Thoracic aorta (tissue), 2 donors: ENCODE measurements at places on chromosomes 2 and 18. TPM values are rescaled to one million over a fixed set of nuclear protein-coding genes. Genes with fewer than 3 reads are reported as not detected.

GRCh38 chr18:959854-960253, 55.2 kb downstream of the ADCYAP1 start:
- H3K27ac ChIP-seq: no peak overlapping the region
- no peaks in the 10 kb centered on the region for H3K4me1 ChIP-seq
- H3K36me3 ChIP-seq: no peaks in the 10 kb centered on the region
- H3K27me3 ChIP-seq: no peaks in the 10 kb centered on the region
- H3K4me3 ChIP-seq: no peak overlapping the region

The VWA3B gene
- total RNA-seq: not detected

- H3K4me1 ChIP-seq: peaks cover 7% of the 10 kb centered on the region
- H3K4me3 ChIP-seq: no peak overlapping the region
- no peaks in the 10 kb centered on the region for H3K27me3 ChIP-seq
Measured at GRCh38 chr18:13178976-13179375, 39.6 kb upstream of the LDLRAD4 start.

GRCh38 chr2:197835293-197835692, 30.9 kb downstream of the PLCL1 start:
- no peak for DNase-seq
- no peaks in the 10 kb centered on the region for H3K36me3 ChIP-seq
- H3K27ac ChIP-seq: no peak overlapping the region
- H3K4me3 ChIP-seq: no peak overlapping the region
- peaks cover 16% of the 10 kb centered on the region for H3K4me1 ChIP-seq
- H3K27me3 ChIP-seq: no peaks in the 10 kb centered on the region

DNA sequence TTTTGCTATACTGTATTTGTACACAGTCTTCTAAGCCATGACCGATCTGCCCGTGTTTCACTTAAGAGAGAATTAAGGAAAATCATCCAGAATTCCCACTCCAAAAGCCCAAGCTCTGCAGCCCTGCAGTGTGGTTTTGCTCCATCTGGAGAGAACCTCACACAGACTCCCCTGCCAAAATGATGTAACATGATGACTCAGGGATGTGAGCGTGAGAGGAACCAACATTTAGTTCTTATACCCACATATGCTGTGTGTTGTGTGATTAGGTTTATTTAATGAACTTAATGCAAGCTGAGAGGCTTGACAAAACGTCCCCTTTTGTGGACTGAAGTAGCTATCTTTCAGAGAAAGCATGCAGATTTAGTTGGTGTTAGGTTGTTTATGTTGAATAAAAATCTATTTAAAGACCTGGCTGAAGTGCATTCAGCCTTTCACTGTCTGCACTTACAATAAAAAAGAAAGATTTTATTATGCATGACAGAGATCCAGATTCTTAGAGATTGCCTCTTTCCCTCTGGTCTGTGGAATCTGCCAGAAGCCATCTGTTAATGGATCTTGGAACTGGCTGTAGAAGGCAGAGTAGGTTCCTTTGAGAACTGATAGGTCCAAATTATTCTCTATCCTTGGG, 6.3 kb downstream of the RAB12 start:
- H3K27ac ChIP-seq: no peak overlapping the region
- DNase-seq: no peak
- H3K4me3 ChIP-seq: no peak overlapping the region
- no peaks in the 10 kb centered on the region for H3K36me3 ChIP-seq
- no peaks in the 10 kb centered on the region for H3K27me3 ChIP-seq

The FOXI3 gene
- total RNA-seq: not detected

The LRP2 gene
- 0.14 TPM for total RNA-seq

DNA sequence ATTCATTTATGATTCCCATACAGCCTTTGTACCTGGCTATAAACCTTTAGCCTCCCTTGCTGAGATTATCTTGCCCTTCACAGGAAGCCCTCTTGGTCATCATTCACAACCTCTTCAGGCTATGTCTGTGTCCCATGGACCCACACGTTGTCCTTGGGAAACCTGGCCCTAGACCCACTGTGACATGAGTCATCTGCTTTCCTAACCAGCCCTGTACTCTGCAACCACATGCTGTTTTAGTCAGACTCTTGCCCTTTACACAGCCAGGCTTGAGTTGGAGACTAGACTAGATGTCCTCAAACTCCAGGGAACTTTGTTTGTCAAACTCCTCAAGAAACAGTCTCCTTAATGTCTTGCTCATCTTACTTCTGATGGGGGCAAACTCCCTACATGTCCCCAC, 229.3 kb upstream of the ZSWIM2 start:
- H3K4me3 ChIP-seq: no peak overlapping the region
- no peak for DNase-seq
- H3K27ac ChIP-seq: no peak overlapping the region
- no peaks in the 10 kb centered on the region for H3K27me3 ChIP-seq

DNA sequence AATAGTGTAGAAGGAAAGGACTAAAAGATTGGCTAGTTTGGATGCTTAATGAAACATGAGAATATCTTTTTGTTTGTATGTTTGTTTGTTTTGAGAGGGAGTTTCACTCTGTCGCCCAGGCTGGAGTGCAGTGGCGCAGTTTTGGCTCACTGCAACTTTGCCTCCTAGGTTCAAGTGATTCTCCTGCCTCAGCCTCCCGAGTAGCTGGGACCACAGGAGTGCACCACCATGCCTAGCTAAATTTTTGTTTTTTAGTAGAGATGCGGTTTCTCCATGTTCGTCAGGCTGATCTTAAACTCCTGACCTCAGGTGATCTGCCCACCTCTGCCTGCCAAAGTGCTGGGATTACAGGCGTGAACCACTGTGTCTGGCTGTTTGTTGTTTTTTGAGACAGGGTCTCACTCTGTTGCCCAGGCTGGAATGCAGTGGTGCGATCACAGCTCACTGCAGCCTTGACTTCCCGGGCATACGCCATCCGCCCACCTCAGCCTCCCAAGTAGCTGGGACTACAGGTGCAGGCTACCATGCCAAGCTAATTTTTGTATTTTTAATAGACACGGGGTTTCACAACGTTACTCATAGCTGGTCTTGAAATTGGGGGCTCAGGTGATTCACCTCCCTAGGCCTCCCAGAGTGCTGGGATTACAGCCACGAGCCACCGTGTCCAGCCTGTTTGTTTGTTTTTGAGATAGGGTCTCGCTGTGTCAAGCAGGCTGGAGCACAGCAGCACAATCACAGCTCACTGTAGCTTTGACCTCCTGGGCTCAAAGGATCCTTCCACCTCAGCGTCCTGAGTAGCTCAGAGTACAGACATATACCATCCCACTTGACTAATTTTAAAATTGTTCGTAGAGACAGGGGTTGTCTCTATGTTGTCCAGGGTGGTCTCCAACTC, 209.2 kb downstream of the MYCN start:
- H3K27ac ChIP-seq: no peak overlapping the region
- no peaks in the 10 kb centered on the region for H3K27me3 ChIP-seq
- H3K36me3 ChIP-seq: no peaks in the 10 kb centered on the region
- no peaks in the 10 kb centered on the region for H3K4me1 ChIP-seq
- H3K4me3 ChIP-seq: no peak overlapping the region
- no peak for DNase-seq

DNA sequence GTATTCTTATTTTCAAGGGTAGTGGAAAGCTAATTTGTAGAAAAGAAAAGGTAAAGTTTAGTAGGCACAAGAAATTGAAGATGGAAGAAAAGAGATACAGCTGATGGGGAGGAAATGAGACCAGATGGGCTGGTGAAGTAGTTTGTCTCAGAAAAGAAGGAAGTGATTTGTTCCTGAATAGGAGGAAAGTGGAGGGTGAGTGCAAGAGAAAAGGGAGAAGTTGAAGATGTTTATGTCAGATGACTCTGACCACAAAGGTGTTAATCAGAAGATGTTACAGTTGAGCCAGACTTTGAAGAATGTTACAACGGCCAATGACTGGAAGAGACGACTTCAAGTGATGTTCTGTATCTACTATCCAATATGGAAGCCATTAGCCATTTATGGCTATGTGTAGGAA, 21.2 kb downstream of the ZSCAN30 start:
- H3K4me1 ChIP-seq: peaks cover 4% of the 10 kb centered on the region
- no peaks in the 10 kb centered on the region for H3K36me3 ChIP-seq
- H3K4me3 ChIP-seq: no peak overlapping the region
- no peak overlapping the region for H3K27ac ChIP-seq
- DNase-seq: no peak
